ENCODE measurements at places on chromosomes 2 and 18.

GRCh38 chr2:26033270-26033817 lies 540 bp upstream of the RAB10 start:
- no peak for DNase-seq

DNA sequence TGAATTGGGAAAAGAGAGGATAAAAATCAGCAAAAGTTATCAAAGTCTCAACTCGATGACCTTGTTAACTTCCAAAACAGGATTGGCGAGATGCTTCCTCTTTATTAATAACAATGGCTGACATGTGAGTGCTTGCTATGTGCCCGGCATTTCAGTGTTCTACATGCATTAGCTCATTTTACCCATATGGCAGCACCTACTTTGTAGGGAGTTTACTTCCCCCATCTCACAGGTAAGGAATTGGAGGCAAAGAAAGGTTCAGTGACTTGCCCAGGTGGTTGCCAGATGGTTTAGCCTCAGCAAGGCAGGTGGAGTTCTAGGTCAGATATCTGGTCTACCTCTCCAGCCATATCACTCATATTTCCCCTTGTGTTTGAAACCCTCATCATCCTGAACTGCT lies 12.4 kb downstream of the TFCP2L1 start:
- DNase-seq: no peak

DNA sequence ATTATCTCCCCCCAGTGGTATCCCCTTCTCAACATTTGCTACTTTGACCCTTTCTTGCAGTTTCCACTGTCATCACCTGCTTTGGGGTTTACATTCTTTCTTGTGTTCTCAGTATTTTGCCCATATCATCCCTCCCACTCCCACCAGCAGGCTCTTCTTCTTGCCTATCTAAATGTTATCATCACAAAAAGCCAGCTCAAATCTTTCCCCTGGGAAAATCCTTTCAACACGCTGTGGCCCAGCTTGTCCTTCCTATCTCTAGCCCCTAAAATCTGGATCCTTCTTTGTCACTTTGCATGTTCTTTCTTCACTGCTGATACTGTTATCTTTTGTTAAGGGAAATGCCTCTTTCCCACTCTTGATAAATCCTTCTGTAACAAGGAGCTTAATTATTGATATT lies 138.2 kb downstream of the RAD51AP2 start:
- DNase-seq: no peak

- DNase-seq: no peak
These were observed 30.4 kb downstream of the TRABD2A start for GRCh38 chr2:84850471-84850870.

- no peak for DNase-seq
These were observed 129.9 kb upstream of the SMAD2 start for GRCh38 chr18:48060346-48060745.

- no peak for DNase-seq
These were observed 420.3 kb upstream of the MMADHC start for GRCh38 chr2:150007815-150008430.

- DNase-seq: no peak
These were observed 148.4 kb downstream of the NBAS start for GRCh38 chr2:15412779-15413178.

- no peak for DNase-seq
These were observed 203.5 kb downstream of the LPIN1 start for GRCh38 chr2:11949732-11950523.

DNA sequence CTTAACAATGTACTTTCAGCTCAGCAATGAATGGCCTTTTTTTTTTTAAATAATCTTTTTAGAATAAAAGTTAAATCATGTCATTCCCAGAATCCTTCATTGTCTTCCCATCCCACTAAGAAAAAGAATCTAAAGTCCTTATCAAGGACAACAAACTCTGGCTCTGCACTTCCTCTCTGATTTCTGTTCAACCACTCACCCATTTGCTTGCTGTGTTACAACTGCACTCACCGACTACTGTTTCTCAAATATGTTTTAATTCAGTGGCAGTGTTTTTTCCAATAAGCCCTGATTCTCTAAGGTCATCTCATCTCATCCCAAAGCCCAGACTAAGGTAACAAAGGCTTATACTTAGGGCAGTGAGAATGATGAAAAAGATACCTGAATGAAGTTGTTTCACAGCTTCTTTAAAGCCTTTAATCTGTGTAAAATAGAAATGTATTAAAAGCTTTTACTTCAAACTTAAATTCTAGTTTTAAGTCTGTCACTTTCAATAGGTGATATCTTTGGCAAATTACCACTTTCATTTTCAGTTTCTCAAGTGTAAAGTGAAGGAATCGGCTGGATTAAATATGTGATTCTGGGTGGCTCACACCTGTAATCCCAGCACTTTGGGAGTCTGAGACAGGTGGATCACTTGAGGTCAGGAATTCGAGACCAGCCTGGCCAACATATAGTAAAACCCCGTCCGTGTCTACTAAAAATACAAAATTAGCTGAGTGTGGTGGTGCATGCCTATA lies 87.6 kb downstream of the RBBP8 start:
- DNase-seq: no peak

GRCh38 chr2:199467066-199467822 lies 9.5 kb upstream of the SATB2 start:
- no peak for DNase-seq

DNA sequence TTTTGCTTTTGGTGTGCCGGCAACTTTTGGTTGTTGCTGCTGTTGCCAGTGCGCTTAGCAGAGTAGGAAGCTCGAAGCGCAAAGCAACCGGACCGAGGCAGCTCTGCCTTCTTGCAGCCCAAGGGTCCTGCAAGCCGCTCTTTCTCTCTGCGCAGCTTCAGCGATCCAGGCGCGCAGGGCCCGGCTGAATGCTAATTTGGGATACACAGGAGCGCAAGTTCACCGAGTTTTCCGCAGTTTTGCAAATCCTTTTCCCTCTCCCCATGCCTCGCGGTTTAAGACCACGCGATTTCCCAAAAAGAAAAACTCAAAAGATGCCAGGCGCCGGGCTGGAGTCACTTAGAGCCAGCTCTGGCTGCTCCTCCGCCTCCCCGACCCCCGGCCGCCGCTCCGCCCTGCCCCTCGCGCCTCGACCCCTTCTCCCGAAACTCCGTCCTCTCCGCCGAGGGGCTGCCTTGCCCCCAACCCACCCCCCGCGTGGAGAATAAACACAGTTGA lies 13.5 kb upstream of the SIX3 start:
- no peak for DNase-seq

- DNase-seq: no peak
These were observed 36.0 kb downstream of the DNMT3A start for GRCh38 chr2:25305775-25306174.

DNA sequence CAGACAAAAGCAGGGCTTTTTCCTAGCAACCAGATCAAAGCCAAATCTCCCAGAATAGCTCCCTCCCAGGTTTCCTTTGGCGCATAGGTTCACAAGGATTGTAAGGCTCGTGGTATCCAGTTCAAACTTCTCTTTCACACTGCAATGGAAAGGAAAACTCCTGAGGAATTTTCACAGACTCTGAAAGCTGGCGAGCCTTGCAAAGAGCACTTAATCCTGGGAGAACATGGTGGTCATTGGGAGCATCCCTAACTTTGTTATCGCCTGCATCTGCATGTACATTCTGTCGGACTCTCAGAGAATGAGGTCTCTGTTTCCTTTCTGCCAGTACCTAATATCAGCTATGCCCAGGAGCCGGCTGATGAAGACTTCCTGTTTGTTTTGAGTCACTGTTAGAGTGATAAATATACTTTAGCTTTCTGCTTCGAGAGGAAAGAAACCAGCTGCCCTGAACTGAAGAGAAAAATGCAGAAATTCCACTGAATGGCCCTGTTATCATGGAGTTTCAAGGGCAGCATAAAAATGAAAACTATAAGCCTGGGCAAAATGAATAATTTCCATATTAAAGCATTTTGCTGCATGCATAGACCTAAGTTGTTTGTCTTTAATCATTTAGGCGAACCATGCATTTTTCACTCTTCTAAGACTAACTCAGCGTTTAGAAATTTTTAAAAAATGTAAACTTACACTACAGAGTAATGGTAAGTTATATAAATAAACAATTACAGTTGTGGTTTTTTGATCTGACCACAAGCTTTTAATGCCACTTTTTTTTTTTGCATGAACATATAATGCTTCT lies 76.4 kb upstream of the ZEB2 start:
- no peak for DNase-seq

- DNase-seq: no peak
These were observed 376.9 kb downstream of the MTX2 start for GRCh38 chr2:176646033-176646615.

DNA sequence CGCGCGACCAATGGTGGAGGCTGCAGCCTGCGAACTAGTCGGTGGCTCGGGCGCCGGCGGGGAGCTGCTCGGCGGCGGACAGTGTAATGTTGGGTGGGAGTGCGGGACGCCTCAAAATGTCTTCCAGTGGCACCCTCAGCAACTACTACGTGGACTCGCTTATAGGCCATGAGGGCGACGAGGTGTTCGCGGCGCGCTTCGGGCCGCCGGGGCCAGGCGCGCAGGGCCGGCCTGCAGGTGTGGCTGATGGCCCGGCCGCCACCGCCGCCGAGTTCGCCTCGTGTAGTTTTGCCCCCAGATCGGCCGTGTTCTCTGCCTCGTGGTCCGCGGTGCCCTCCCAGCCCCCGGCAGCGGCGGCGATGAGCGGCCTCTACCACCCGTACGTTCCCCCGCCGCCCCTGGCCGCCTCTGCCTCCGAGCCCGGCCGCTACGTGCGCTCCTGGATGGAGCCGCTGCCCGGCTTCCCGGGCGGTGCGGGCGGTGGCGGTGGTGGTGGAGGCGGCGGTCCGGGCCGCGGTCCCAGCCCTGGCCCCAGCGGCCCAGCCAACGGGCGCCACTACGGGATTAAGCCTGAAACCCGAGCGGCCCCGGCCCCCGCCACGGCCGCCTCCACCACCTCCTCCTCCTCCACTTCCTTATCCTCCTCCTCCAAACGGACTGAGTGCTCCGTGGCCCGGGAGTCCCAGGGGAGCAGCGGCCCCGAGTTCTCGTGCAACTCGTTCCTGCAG lies at the start of gene HOXD9:
Gene HOXD9, plus strand, starts transcription at position 37 of the 728 bp plus-strand sequence. Its CDS starts 50 bp downstream, at position 87.
- no peak for DNase-seq

GRCh38 chr2:7835151-7835550 lies 846.7 kb upstream of the ID2 start:
- DNase-seq: no peak

GRCh38 chr2:226172309-226172708 lies 627.3 kb downstream of the IRS1 start:
- no peak for DNase-seq
